Caudate nucleus (tissue), 63 donors: ENCODE measurements at places on chromosomes 7 and 10.

- no peak for DNase-seq
These were observed 121.3 kb downstream of the PRKCQ start for GRCh38 chr10:6458814-6459213.

DNA sequence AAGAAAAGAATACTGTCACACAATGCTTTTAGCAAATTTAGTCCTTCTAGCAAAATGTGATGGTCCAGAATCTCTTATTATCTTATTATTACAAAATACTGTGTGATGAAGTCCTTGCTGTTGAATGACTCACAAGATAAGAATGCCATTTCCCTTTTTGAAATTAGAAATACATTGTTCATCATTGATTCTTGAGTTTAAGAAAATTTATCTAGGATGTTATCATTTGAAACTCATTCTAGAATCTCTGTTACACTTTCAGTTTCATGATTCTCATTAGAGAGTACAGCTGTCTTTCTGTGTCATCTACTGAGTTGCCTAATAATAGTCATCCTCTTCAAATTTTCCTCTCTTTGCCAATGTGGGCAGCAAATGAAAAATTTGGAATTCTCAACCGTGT, 9.6 kb downstream of the ZKSCAN5 start:
- no peak for DNase-seq

GRCh38 chr10:124683814-124684213, 60.4 kb downstream of the FAM53B start:
- DNase-seq: no peak

GRCh38 chr10:30540276-30540675, 89.3 kb downstream of the LYZL2 start:
- DNase-seq: no peak
